RPMI8226 (cell line): ENCODE measurements at places on chromosomes 2 and 18.

GRCh38 chr2:232666051-232666805 is 30.9 kb upstream of the GIGYF2 start:
- no peak for DNase-seq

- no peak for DNase-seq
Measured at GRCh38 chr2:58984731-58985130, 743.6 kb upstream of the FANCL start.

GRCh38 chr2:57760381-57760801 is 286.2 kb upstream of the VRK2 start:
- no peak for DNase-seq

GRCh38 chr2:220489121-220489520 is 861.7 kb downstream of the SLC4A3 start:
- no peak for DNase-seq

DNA sequence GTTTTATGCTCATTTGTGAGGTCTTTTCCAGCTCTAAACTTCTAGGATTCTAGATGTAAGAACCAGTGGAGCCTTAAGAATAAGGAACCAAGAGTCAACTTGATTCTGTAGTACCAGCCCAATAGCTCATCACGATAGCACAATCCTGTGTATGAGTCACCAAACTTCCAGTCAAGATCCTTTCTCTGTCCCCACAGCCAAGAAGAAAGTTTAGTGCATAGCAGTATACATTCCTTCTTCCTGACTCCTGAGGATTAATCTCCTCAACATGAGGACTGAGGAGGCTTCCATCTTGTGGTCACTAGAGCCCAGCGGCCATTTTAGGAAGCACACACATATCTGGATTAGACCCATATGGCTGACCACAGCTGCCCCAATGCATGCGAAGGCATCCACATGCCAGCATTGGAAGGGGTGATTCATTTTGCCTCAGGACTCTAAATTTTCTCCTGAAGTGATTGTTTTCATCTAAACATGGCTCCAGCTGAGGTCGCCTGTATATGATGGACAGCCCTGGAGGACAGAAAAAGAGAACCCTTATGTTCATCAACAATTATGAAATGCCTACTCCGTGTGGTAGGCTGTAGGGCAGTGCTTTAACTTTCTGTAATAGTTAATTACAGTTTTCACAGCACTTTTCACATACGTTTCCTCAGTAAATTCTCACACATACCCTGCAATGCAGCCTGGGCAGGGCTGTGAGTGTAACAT is 53.5 kb downstream of the RASGRP3 start:
- DNase-seq, result no peak

DNA sequence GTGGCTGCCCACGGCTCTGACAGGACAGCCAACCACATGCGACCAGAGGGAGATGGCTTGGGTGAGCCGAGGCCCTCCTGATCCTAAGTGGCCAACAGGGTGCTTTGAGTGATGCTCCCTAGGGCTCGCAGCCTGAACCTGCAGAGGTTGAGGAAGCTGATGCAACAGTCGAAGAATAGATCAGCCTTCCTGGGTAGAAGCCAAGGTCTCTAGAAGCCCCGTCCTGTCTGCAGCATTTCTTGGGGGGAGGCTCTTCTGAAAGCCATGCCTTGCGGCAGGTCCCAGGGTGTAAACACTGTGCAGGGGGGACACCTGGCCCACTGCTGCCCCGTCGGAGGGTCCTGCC is 136.4 kb downstream of the HDAC4 start:
- DNase-seq, result no peak

DNA sequence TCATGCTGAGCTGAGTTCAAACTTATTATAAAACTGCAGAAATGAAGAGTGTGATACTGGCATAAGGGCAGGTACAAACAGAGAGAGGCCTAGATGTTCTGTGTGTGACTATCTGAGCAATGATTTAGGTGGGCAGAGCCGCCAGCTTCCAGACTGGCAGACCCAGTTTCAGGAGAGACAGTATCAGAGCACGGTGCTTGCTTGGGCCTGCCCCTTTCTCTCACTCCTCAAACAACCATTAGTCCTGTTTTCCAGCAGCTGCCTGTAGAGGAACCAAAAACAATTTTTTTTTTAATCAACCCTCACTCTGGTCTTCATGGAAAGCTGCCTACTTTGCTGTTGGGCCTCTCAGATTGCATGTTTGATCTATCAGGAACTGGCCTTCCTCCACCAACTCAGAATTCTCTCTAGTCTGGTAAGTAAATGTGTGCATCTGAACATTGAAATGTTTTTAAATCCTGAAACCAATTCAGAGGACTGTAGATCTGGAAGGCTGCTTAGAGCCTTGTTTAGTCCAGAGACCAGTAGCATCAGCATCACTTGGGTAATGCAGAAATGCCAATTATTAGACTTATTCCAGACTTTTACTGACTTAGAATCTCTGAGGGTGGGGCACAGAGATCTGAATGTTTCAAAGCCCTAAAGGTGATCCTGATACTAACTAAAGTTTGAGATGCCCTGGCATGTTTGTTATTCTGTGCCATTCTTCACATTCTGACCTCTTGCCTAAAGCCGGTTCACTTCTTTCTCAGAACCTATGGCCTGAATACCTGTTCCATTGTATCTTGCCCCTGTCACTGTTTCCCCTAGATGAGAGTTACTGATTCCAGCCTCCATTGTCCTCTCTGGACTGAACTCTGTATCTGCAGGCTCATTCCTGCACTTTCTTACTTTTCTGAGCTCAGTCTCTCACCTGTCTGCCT is 24.8 kb upstream of the CRIM1 start:
- no peak for DNase-seq

GRCh38 chr18:37657493-37657892 is 91.9 kb upstream of the CELF4 start:
- DNase-seq, result no peak

GRCh38 chr2:38722271-38723061 is 28.7 kb downstream of the SRSF7 start:
- DNase-seq, result no peak

DNA sequence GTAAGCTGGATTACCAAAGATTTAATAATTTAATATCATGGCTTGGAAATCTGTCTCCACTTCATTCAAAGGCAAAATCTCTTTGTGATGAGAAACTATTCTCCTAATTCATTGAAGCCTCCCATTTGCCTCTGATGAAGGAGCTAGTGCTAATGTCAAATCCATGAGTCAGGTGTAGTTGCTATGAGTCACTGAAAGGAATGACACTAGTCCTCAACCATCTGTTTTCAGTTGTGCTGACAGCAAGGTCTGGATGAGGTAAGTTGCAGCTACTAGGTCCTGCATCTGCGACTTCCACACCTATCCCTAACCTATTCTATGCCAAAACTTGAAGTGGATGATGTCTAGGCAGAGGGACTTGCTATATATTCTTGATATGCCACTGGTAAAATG is 324.0 kb upstream of the UBE2E3 start:
- DNase-seq, result no peak

GRCh38 chr2:17571681-17572080 is 31.2 kb downstream of the VSNL1 start:
- DNase-seq, result no peak

GRCh38 chr2:69386360-69386759 is 667 bp downstream of the GFPT1 start:
- DNase-seq, result peak; percentile 7

- DNase-seq, result peak; percentile 47
Measured at GRCh38 chr2:158487419-158487818, 30.7 kb downstream of the PKP4 start.

GRCh38 chr2:11058129-11058528 is 97.1 kb upstream of the SLC66A3 start:
- no peak for DNase-seq

- no peak for DNase-seq
Measured at GRCh38 chr2:207107551-207107950, 58.2 kb downstream of the KLF7 start.

DNA sequence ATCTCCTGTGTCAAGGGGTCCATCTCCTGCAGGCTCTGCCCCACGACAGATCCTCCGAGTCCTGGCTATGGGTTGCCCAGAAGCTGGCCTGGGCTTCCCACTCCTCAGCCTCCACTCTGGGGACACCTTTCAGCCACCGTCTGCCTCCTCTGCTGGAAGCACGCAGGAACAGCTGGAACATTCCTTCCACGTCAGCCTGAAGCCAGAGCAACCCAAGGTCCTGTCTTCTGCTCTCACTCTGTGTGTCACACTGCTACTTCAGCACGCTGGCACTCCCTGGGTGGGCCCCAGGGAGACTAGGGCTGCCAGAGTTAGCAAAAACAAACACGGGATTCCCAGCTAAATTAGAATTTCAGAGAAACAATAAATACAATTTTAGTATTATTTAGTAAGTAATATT is 148.8 kb downstream of the HRH4 start:
- no peak for DNase-seq

DNA sequence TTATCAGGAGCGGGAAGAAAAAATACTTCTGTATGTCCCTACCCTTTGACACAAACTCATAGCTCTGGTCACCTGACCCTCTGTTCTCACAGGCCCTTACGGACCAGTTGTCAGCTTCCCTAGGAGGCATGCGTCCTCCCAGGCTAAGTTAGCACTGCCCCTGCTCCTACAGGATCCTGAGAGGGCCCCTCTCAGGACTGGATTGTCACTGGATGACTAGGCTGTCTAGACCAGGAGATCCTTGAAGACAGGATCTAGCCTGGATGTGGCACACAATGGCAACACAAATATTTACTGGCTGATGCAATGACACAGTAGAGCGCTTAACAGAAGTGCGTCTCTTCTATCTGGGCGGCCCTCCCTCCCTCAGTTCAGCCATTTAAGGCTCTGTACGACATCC is 7.7 kb downstream of the FAM228A start:
- no peak for DNase-seq

DNA sequence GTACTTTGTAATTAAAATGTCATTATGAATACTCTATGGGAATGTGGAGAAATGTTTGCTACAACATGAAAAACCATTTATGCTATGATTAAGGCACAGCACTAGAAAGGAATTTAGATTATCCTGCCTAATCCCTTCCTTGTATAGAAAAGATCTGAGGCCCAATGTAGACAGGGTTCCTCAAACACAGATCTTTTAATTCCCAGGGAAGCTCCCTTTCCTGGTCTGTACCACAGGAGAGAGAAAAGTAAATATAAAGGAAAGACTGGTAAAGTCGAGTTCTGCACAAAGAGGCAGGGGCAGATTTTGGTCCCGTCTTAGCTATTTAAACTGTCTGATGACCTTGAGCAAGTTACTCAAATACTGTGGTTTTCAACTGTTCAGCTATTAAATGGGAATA is 84.7 kb downstream of the ICA1L start:
- no peak for DNase-seq

DNA sequence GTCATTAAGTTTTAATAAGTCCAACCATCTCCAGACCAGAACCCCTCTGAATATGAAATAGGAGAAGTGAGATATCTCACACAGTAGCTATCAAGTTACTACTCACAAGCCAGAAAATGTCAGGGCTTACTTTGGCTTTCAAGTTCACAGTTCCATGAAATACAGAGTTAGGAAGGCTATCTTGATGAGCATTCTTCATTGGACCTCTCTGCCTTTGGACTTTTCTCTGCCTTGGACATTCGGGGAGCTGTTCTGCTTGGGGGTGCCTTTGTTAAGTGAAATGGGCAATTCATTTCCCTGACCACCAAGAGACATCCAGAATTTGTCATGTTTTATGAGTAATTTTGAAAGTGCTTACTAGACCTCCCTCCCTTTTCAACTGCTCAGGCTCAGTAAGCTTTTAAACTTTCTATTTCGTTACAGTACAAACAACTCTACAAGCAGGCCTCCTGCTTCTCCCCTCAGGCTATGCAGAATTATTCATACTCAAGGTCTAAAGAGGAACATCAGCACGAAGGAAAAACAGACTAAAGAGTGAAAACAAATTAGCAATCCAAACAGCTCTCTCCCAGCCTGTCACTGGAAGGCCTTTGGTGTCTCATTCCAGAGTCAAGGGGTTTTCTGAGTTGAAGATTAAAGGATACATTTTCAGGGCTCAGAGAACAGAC is 95.3 kb downstream of the MREG start:
- DNase-seq, result peak; percentile 53

GRCh38 chr2:168146892-168147810 is 100.2 kb downstream of the STK39 start:
- no peak for DNase-seq

DNA sequence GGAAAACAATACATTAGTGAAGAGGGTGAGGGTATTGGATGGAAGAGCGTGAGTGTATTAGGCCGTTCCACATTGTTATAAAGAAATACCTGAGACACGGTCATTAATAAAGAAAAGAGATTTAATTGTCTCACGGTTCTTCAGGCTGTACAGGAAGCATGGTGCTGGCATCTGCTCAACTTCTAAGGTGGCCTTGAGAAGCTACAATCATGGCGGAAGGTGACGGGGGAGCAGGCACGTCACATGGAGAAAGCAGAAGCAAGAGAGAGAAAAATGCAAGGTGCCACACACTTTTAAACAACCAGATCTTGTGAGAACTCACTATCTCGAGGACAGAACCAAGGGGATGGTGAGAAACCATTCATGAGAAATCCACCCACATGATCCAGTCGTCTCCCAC is 18.2 kb downstream of the HPCAL1 start:
- DNase-seq, result no peak

- peak; percentile 14 for DNase-seq
Measured at GRCh38 chr2:192288295-192288694, 93.6 kb upstream of the TMEFF2 start.

GRCh38 chr18:79859314-79859713 is 61.6 kb downstream of the KCNG2 start:
- DNase-seq, result no peak

DNA sequence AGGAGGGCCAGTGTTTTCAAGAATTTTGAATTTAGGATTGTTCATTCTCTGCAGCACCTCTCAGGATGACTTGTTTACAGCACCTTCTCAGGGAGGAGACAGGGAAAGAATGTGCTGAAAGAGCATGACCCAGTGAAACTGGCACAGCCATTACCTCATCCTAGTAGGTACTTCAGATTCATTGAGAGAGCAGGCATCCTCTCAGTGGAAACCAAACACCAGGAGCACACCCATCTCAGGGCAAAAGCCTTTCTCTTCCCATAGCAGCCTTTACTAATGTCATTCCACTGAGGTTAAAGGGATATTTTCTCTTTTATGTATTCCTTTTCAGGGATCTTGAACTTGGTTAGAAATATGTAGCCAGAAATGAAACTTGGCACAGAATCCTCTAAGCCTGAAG is 2.6 kb downstream of the MAP2 start:
- DNase-seq, result peak; percentile 7

DNA sequence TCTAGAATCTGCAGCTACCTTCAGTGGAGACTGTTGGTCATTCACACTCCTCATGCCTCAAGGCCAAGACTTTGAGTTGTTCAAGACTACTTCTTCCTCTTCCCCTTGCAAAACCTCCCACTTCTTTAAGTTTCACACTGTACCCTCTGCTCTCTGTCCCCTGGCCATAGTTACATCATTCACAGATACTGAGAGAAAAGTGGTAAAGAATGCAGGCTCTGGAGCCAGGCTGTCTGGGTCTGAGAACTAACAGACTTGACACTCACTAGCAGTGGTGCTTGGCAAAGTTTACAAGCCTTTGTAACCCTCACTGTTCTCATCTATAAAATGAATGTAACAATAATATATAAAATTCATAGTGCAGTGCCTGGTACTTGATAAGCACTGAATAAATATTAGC is 61.8 kb downstream of the CDH20 start:
- no peak for DNase-seq

- DNase-seq, result no peak
Measured at GRCh38 chr2:86068136-86068588, 37.5 kb downstream of the POLR1A start.

- DNase-seq, result no peak
Measured at GRCh38 chr2:239919774-239920692, 105.1 kb downstream of the NDUFA10 start.
